Pericardium fibroblast (primary cell): ENCODE measurements at places on chromosomes 3 and 15. TPM values are rescaled to one million over a fixed set of nuclear protein-coding genes. Genes with fewer than 3 reads are reported as not detected.

GP5 gene
- under 0.01 TPM in 1 of 2 replicates, not detected in the other for total RNA-seq

MAP1A gene
- total RNA-seq = 9.7 and 25.5 TPM in 2 replicates

AHSG gene
- total RNA-seq = not detected in 2 replicates

IL16 gene
- total RNA-seq = 6.0 and 6.7 TPM in 2 replicates

WDR72 gene
- not detected in 2 replicates for total RNA-seq

TIMP4 gene
- 13.1 and 13.7 TPM in 2 replicates for total RNA-seq

RASGRF1 gene
- 0.12 TPM in 1 of 2 replicates, not detected in the other for total RNA-seq

GNAT1 gene
- not detected in 2 replicates for total RNA-seq
